ENCODE measurements at places on chromosomes 4 and X.

- DNase-seq: no peak
These were observed 35.6 kb downstream of the FAM193A start for GRCh38 chr4:2572076-2572475.

GRCh38 chr4:180698550-180699195 lies 1544.5 kb upstream of the TENM3 start:
- no peak for DNase-seq

- no peak for DNase-seq
These were observed 1138.8 kb downstream of the ARAP2 start for GRCh38 chr4:35105486-35105885.

- peak; percentile 13 for DNase-seq
These were observed 72.8 kb downstream of the SLC9A7 start for GRCh38 chrX:46686003-46686645.

DNA sequence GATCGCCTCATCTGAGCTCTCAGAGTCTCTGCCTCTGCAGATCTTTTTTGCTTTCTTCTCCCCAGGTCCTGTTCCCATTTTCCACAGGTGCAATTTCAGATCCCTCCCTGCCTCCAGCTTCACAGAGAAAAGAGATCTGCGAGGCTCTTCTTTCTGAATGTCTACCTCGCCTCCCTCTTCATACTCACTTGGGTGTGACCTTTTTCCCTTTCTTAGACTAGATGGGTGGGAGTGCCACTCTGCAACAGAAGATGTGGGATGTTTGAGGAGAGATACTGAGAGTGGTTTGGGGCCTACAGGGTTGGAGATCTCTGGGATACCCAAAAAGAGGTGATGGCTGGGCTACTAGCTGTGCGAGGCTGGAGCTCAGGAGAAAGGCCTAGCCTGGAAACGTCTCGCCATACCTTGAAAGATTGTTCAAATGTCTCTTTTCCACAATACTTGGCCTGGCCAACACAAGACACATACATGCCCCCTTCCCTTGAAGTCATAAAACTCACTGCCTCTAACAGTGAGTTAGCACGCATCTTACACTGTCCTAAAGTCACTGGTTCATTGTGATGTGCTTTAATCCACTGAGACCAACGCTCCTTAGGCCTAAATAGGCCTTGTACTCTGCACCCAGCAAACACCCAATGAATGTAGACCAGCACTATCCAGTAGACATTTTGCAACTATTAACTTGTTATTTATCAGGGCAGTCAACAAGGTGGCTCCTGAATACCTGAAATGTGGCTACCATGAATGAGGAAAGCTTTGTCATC lies 33.6 kb downstream of the IRF2 start:
- DNase-seq: no peak

GRCh38 chrX:125004799-125005198 lies 314.9 kb upstream of the TEX13C start:
- no peak for DNase-seq

Data from germinal center (tissue), 1 donor.